ENCODE measurements at places on chromosomes 11 and 22.

DNA sequence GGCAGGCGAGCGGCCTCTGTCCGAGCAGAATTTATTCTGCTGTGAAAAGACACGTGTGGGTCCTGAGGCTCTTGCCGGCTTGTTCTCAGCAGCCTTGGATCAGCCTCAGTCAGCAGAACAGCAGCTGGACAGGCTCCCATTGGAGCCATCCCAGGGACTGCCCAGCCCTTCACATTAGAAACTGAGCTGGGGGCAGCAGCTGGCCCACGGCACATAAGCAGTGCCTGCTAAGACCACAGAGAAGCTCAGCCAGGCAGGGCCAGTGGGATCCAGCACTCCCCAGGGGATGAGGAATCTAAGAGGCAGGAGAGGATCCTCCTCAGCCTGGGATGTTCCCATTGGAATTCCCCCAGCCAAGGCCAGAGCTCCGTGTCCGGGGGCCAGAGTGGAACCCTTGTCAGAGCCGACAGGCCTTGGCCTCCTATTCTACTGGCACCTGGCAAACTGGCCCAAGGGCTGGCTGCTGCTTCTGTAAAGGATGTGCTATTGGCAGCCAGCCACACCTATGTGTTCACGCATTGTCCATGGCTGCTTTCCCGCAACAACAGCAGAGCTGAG is 18.2 kb downstream of the RTN4R start:
- no peak for DNase-seq

DNA sequence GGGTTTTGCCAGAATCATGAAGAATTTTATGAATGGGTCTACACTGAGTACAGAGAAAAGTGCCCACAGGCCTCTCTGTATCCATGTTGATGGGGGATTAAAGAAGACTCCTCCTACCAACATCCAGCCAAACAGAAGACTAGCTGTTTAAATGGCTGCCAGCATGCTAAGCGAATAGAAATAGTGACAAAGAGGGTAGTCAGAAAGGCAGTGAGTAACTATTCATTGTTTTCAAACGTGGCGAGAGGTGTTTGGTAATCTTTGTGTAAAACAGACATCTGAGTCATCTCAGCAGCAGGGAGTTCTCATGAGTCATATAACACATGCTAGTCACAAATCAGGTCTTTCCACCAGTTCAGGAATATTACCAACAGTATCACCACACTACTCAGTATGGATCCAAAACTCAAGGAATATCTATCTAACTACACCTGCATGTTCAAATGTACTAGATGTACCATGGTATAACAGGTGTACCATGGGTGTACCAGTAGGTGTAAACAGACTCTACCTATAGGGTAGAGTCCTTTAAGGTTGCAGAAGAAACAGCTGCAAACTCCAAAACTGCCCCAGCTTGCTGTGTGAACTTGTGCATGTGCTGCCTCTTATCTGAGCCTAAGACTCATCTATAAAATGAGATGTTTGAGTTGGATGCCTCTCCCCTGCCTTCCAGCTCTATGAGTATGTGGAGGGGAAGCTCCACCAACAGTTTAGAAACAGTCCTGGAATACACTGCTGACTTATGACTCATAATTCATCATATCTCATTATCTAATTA is 82.0 kb downstream of the SLC1A2 start:
- peak; percentile 85 for DNase-seq

DNA sequence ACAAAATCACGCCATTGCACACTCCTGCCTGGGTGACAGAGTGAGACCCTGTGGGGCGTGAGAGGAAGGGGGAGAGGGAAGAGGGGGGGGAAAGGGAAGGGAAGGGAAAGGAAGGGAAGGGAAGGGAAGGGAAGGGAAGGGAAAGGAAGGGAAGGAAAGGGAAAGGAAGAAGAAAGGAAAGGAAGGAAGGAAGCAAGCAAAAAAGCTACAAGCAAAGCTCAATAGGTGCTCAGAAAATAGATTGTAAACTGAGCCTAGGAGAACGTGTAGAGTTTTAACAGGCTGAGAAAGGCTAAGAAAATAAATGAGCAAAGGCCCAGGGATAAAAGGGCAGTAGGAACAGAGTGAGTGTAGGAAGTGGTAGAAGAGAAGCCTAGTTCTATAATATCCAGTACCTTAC is 30.8 kb upstream of the GDPD4 start:
- no peak for DNase-seq

GRCh38 chr11:116263770-116264169 is 509.0 kb downstream of the BUD13 start:
- DNase-seq: no peak

DNA sequence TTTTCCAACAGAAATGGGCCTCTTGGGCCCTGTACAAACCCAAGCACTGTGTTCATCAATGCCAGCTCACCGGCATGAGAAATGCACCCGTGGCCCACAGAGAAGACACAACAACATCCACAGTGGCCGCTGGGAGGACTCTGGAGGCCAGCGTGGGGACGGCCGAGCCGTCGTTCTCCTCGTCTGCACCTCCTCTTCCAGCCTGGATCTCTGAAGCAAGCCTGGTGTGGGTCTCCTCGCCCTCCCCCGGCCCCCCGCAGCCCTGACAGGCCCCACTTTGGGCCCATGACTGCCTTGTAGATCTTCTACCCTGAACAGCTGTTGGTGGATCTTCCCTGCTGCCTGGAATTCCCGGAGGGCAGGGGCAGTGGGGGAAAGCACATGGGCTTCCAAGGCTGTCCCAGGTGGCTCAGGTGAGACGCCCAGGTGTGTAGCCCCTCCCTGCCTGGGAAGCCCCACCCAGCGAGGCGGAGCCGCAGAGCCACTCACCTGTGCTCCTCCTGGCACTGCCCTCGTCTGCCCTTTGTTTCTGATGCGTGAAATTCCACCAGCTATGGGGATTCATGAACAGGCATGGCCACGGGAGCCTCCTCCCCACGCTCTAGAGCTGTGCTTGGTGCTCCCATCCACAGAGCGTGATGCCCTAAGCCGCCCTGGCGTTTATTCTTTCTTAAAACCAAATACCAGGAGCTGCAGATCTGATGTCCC is 225.9 kb downstream of the BRD1 start:
- no peak for DNase-seq

DNA sequence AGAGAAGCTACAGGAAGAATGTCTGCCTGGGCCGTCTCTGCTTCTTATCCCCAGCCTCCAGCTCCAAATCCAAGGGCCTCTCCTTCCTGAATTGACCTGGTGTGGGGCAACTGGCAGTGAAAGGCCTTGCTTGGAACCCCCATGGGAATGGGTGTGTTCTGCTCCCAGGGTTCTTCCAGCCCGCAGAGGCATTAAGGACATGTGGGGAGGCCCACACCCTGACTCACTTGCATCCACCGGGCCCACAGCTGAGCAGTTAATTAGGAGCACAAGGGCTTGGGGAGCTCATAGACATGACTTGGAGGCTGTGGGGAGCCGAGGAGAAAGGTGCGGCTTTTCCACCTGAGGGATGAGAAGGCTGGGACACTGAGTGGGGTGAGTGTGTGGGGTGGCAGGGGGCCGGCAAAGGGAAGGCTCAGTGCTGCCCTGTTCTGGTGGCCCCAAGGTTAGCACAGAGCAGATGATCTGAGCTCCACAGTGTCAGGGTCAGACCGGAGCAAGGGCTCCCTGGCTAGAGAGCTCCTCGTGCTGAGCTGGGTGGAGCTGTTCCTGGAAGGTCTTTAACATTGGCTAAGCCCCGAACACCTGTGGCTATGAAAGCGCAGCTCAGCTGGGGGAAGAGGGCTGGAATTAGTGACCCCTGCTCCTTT is 64.5 kb upstream of the NECTIN1 start:
- no peak for DNase-seq

- no peak for DNase-seq
These were observed 1430.7 kb downstream of the BRD1 start for GRCh38 chr22:48396785-48397530.

GRCh38 chr11:30653606-30654005 is 67.5 kb upstream of the MPPED2 start:
- no peak for DNase-seq

DNA sequence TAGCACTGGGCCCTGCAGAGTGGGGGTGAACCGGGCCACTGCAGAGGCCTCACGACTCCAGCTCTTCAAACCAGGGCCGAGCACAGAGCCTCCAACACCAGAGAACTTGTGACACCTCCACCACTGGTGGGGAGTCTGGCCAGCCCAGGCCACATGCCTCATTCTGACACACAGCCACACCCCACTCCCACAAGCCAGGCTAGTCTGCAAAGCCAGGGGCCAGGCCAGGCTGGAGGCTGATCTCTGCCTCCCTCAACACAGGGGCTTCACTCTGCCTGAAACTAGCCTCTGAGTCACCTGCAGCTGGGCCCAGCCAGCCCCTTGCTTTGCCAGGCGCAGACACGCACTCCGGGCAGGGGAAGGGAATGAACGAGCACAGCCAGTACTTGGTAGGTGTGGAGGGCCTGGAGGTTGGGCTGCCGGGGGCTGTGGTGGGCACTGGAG is 102.9 kb downstream of the MED15 start:
- no peak for DNase-seq

DNA sequence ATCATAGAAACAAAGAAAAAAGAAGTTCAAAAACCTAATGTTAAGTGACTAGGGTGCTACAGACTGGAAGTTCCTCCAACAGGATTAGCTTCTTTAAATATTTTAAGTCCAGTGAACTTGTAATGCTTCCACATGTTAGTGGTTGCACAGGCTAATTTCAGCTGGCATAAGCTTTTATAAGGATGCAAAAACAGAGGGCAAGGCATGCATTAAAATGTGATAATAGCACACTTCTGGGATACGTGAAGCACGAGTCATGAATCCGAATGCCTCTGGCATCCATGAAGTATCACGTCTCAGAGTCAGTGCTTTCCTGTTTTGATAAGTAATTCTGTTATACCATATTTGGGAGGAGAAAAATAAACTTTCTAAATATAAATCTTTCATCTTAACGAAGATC is 106.8 kb downstream of the DCDC1 start:
- peak; percentile 3 for DNase-seq

GRCh38 chr22:45120931-45121330 is 42.8 kb upstream of the NUP50 start:
- no peak for DNase-seq

- no peak for DNase-seq
These were observed 46.6 kb upstream of the MMP7 start for GRCh38 chr11:102577182-102577581.

DNA sequence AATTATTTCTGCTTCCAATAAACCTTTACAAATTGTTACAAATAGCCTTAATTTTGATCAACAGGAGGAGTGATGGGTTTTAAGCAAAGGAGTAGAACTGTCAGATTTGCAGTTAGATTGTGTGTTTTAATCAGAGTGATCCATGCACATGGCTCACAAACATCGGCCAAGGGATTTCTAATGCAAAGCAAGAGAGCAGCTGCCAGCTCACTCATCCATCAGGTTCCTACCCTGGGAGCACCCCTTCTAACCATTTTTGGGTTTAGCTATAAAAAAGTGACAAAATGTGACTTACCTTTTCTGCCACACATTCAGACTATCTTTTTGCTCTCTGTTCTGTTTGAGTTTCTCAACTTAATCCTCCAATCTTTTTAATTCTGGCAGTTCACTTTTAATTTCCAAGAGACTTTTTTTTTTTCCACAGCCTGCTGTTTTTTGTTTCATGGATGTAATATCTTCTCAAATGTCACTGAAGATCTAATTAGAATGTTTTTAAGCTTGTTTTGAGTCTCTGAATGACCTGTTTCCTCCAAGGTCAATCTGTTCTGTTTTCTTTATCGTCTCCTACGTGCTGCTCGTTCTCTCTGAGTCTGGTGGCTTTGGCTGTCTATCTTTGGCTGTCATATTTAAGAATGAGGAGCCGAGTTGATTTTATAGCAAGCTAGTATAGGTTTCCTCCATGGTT is 6.0 kb downstream of the IZUMO1R start:
- DNase-seq: no peak

DNA sequence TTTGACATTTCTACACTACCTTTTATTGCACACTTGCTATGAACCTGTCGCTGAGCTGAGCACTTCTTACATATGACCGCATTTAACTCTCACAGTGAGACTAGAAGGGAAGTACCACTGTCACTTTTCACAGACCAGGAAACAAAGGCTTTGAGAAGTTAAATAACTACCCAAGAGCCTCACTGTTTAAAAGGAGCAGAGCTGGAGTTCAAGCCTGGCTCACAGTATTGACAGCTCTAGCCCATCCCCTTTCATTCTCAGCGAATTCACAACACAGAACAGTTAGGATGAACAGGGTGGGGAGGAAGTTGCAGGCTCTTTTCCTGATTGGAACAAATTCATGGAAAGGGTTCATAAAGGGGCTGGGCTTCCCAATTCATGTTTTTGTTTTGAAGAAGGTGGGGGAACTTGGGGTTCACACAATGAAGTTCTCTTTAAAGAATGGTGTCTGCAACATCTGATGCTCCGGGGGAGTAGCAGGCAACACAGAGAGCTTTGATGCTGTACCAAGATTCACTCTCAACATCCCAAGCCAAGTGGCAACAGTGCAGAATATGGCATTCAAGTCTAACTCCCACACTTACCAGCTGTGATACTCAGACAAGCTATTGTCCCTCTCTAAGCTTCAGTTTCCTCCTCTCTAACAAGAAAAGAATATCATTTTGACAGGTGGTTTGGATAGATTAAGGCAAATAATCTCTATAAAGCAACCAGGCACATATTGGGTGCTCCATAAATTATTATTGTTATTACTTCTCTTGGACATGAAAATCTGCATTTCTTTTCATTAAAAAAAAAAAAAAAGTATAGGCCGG is 17.2 kb downstream of the SCGB1A1 start:
- DNase-seq: no peak

DNA sequence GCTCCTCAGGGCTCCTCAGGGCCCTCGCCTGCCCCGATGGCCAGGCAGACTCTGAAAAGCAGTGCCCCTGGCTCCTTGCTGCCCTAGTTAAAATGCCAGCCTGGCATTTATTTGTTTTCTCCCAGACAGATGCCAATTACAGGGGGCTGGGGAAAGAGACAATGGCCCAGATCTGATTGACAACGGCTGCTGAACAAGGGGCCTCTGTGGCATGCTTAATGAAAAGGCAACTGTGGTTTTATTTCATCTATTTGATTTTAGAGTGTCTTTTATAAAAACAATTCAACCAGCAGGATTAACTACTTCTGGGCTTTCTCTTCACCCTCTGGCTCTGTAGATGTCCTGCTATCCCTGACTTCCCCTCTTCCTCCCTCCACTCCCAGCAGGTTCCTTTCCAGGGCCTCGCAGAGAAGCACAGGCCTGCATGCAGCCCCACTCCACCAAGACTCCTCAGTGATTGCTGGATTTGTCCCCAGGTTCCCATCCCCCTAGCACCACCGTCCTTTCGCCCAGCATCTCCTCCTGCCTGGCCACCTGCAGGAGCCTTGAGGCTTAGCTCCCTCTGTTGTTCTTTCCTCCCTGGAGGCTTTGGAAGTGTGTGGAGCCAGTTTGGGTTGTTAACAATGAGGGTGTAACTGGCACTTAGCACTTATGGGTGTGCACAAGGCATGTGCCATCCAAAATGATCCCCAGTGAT is 171.1 kb downstream of the TENM4 start:
- DNase-seq: no peak

All from Caki2 (cell line).